ENCODE measurements at places on chromosomes 4 and X.

GRCh38 chr4:8016527-8016926 lies 76.9 kb upstream of the AFAP1 start:
- DNase-seq: no peak

- no peak for DNase-seq
Observed at GRCh38 chrX:2693113-2694002, 2.3 kb downstream of the CD99 start.

DNA sequence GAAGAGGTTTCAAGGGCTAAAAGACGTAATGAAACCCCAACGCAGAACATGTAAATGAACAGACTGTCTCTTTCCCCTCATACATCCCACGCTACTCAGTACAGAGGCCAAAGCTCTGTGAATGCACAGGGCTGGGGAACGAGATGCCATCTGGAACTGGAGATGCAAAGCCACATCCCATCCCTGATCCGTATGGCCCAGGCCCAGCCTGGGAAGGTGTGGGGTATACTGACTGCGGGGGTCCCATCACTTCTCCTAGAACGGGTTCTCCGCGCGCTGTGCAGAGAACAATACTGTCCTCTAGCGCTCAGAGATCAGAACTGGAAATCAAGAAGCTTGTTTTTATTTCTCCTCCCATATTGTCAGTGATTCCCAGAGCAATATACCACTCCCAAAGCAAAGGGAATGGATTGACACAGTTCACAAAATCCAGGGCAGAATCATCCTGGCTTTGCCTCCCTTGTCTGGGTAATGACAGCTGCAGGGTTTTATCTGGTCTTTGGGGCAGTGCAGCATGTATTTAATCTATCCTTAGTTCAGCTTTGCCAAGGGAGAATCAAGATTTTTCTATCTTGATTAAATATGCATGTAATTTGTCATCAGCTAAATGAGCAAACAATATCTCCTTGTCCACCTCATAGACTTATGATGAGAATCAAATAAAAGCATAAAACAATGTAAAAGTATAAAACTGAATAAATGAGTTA lies 47.3 kb upstream of the TLR3 start:
- no peak for DNase-seq

GRCh38 chr4:8853249-8853648 lies 18.4 kb downstream of the HMX1 start:
- DNase-seq: no peak
